Daoy (cell line): ENCODE measurements at places on chromosomes 5 and 9. TPM values are rescaled to one million over a fixed set of nuclear protein-coding genes. Genes with fewer than 3 reads are reported as not detected.

- DNase-seq: no peak
Observed at GRCh38 chr5:34709861-34710673, 53.9 kb downstream of the RAI14 start.

GRCh38 chr5:6448622-6449464, at the start of gene UBE2QL1:
UBE2QL1 (plus strand) TSS chr5:6448859; CDS start chr5:6448894, 35 bp downstream.
- peak; percentile 50 for DNase-seq

DNA sequence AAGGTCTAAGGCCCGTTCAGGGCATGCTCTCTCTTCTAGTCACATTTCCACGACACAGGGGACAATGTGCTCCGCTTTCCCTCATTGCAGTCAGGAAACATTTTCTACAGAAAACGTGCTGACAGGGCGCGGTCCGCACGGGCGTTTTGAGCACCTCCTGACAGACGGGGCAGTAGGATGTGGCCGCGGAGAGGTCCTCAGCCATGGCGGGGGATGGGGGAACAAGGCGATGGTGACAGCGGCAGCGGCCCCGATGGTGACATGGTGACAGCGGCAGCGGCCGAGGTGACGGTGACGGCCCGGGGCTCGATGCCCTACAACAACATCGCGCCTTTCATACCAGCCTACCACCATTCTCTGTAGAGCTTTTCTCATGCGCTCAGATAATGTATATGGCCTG, 4.1 kb downstream of the PLPP1 start:
- no peak for DNase-seq

DNA sequence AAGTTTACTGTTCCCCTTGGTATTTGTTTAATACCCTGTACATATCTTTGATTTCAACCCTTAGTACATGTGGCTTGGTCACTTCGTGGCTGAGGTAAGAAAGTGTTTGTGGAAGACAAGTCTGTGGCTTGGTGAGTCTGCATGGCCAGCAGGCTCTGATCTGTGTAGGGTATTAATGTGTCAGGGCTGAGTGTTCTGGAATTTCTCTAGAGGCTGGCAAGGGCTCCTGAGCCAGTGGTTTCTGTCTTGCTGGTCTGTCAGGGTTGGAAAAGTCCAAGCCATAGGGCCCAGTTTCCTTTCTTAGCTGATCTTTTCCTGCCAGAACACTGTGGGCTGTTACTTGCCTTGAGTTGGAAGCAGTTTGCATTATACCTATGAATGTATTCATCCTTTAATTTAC, 48.0 kb upstream of the FBXL7 start:
- peak; percentile 5 for DNase-seq

DNA sequence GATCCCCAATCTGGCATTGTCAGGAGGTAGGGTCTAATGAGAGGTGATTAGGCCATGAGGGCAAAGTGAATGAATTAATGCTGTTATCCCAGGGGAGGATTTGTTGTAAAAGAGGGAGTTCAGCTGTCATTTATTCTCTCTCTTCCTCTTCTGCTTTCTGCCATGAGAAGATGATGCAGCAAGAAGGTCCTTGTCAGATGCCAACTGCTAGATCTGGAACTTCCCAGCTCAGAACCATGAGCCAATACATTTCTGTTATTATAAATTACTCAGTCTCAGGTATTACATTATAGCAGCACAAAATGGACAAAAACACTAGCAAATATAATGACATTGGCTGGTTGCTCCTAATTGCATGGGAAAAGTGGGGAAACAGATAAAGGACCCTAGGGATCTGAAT, 15.6 kb upstream of the BICD2 start:
- DNase-seq: no peak

DNA sequence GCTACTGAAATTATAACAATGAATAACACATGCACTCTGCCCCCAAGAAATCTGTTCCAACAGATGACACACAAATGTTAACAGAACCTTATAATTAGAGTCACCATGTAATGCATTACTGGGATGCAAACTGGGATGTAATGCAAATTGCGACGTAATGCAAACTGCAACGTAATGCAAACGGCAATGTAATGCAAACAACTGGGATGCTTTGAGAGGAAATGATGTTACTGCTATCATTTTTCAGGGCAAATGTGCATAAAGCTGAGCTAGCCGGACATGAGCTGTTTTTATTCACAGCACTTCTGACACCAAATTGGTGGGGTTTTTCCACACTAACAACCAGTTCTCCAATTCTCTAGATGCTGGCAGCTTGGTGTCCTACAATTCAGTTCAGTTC, 117.2 kb downstream of the ADAMTS16 start:
- DNase-seq: no peak

GRCh38 chr5:143896516-143896915, 84.6 kb downstream of the HMHB1 start:
- no peak for DNase-seq

DNA sequence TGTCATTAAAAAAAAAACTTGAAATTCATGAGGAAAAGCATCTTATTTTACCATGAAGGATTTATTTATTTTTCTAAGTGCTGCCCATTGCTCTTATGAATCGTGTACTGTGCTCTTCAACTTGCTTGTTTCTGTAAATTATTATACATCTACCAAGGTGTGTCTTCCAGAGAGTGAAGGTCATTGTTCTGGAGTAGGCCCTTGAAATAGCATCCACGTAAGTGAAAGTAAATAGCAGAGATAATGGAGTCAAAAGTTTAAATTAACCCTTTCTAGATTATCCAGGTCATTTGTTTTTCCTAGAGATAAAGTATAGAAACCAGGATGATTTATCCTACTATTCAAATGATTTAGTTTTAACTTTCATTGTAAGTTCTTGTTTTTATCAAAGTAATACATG, 473.1 kb downstream of the DIRAS2 start:
- DNase-seq: no peak

DNA sequence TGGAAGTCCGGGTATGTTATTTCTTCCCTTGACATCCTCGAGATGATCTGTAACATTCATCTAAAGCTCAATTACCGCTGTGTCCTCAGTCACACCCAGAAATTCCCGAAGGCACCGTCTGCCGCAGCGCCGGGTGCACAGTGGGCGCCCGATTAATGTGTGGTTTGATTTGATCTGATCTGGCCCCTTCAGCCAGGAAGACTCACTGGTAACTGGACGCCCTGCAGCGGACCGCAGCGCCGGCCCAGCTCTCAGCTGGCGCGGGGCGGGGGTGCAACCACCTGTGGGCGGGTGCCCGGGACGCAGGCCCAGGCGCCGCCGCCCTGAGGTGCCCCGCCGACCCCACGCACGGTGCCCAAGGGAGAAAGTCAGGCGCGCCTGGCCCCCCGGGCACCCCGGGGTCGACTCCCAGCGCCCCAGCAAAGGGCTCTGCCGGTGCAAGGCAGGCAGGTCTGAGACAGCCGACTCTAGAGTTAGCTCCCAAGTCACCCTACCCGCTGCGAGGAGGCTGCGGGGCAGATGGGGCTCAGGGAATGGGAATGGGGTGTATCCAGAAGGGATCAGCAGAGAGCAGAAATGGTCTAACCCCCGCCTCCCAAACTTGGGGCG, 1.7 kb downstream of the EPB41L4B start:
- DNase-seq: no peak

GRCh38 chr9:84862810-84863287, 193.3 kb downstream of the NTRK2 start:
- DNase-seq: peak; percentile 73

GRCh38 chr5:146779211-146779869, 99.2 kb downstream of the PPP2R2B start:
- no peak for DNase-seq

- DNase-seq: no peak
Observed at GRCh38 chr9:127777368-127777980, 992 bp downstream of the SH2D3C start.

DNA sequence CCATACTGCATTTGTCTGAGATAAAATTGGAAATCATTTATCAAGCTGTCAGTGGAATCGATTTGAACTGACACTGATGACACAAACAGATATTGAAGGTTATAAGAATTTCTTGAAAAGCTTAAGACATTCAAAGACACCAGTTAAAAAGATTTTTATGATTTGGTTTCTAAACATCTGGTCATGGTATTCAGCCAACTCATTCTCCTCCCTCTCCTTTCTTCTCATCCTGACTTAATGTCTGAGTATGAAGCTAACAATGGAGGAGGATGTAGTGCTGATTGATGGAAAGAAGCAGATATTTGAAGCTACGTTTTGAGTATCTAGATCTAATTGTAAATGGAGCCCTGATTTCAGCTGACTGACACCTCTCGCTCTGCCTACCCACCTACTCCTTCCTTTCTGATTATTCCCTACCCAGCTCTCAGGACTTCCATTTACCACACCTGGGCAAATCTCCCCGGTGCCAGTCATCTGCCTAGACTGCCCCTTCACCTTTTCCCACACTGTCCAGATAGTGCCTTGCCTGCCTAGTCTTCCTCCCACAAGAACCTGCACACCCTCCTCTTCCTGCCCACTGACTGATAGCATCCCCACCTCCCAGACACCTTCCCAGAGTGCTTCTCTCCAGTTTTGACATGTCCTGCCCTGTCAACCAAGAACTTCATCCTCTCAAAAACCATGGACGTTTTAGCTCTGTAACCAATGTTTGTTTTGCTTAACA, 20.7 kb upstream of the LIFR start:
- DNase-seq: no peak

DNA sequence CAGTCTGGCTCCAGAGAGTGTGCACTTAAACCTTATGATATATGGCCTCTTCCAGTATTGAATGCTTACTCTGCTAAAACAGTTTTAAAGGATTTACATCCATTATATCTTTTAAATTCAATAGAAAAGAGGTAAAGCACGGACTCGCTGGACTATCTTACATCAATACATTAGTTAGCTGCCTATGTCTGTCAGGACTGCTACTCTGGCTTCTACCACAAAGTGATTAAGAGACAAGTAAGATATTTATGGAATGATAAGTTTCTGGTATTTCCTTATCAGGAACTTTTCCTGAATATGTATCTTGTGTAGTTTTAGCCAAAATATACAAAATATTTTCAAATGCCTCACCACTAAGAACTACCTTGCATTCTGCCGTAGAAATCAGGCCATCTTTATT, 295.1 kb downstream of the ISL1 start:
- DNase-seq: no peak

DNA sequence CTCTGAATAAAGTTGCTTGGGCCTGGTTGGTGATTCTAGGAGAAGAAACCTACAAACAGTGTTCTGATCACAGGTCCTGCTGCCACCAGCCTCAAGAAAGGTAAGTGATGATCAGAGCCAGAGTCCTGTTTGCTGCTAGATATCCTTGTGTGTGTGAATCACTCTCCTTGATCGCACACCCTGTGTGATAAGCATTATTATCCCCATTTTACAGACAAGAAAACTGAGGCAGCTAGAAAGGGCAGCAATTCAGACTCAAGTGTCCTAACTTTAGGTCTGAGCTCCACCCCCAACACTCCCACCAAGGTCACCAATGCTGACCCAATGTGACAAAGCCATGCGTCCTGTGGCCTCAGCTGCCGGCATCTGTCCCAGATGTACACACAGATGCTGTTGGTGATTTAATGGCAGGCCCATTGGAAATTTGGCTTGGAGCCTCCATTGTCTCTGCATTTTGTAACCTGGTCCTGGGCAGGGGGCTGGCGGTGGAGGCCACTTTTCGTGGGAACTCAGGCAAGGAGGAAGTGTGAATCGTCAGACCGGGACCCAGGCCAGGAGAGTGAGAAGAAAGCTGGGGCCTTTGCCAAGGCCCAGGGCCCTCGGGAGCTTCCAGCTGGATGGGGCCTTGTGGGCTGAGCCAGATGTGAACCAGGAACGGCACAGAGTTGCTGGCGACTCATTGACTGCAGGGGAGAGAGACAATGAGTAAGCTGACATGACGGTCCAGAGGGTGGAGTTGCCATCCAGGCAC, 29.8 kb upstream of the GGTA1 start:
- DNase-seq: peak; percentile 98

DNA sequence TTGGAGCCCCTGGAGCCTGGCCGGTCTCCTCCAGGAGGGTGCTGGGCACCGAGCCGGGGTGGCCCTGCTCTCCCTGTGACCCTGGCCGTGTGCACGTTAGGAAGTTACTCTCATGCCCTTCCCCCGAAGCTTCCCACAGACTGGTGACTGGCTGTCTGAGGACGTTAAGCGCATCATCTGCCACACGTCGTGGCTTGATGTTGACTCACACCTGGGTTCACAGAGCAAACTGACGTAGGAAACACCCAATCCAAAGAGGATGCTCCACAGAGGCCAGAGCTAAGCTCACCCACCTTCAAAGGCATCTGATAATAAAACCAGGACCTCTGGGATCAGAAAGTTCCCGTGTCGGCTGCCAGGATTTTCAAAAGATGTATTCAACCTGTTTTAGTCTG, 152.9 kb upstream of the PHYKPL start:
- peak; percentile 84 for DNase-seq

DNA sequence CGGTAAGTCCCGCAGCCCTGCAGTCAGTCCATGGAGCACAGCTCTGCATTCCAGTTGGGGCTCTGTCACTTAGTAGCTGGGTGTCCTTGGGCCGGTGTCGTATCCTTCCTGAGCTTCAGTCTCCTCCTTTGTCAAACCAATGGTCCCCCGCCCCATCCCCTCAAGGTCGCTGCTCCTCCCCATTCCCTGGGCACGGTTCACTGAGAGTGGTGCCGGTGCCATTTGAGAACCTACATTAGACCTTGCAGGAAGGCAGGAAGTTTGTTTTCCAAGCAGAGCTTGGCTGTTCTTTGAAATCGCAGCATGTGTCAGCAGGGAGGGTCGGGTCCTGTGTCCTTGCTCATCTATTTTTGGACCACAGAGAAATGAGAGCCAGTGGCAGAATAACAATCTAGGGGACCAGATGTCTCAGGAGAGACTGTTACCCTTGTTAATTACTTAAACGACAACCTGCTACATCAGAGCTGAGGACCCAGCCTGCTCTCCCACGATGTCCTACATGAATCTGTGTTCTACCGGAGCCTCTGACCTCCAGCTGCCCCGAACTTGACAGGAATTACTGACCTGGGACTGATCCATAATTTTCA, 21.7 kb upstream of the BARHL1 start:
- DNase-seq: no peak

- DNase-seq: no peak
Observed at GRCh38 chr9:68819065-68819464, 114.0 kb downstream of the PIP5K1B start.

GRCh38 chr5:94057217-94057616, 315.8 kb upstream of the POU5F2 start:
- DNase-seq: no peak

Gene SLC6A7
- total RNA-seq: 0.06 TPM in 1 of 2 replicates, not detected in the other

Gene GOLM1
- 52.3 and 66.2 TPM in 2 replicates for total RNA-seq

Gene BTNL8
- not detected in 2 replicates for total RNA-seq

Gene IARS1
- total RNA-seq: 275 and 302 TPM in 2 replicates

Gene ADAMTS2
- total RNA-seq: 0.27 and 0.46 TPM in 2 replicates
